ENCODE measurements at places on chromosomes 7 and 10.

DNA sequence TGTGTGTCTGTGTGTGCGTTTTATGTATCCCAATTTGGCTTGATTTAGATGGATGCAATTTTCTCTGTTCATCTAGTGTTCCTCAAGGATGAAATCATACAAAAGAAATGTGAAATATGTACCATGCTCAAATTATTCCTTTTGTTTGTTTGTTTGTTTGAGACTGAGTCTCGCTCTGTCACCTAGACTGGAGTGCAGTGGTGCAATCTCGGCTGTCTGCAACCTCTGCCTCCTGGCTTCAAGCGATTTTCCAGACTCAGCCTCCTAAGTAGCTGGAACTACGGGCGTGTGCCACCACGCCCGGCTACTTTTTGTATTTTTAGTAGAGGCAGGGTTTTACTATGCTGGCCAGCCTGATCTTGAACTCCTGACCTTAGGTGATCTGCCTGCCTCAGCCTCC, 11.3 kb upstream of the SHTN1 start:
- no peak for DNase-seq

GRCh38 chr7:725223-726005, 1.1 kb upstream of the DNAAF5 start:
- no peak for DNase-seq

- DNase-seq: no peak
Measured at GRCh38 chr7:81883801-81884393, 114.0 kb upstream of the HGF start.

DNA sequence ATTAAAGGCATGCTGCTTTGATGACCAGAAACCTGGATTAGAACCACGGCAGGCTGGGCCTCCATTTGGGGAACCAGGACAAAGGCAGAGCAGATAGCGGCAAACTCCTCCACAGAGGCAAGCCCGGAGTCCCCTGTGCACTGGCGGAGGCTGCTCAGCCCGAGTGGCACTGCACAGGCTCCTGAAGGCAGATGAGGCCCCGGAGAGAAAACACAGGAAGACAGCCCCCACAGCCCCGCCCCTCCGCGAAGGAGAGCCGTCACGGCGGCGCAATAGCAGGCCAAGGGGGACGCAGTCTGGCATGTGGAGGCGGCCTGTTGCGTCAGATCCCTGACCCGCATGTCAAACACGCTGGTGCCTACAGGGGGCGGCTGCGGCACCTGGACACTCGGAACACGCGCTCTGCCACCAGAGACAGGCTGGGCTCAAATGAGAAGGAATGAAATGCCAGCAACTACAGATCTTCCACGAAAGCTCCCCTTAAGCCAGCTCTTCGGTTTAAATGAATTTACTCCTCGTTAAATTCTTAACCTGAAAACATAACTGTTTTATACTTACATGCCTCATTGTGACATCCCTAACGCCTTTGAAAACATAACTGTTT, 128.5 kb downstream of the MAD1L1 start:
- peak; percentile 47 for DNase-seq

DNA sequence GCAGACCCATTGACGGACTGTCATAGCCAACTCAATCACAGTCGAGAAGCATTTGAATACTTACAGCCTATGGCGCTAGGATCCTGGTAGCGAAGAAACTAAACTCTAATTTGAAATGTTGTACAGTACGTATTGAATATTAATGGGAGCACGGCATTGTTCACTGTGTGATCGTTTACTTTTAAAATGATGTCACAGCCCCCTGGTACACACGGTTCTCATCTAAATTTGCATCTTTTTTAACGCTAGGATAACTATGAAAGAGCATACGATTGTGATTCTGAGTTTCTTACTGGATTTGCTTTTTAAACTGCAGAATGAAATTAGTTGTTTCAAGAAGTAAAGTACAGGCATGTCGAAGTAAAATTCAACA, 895 bp upstream of the NAPEPLD start:
- no peak for DNase-seq

DNA sequence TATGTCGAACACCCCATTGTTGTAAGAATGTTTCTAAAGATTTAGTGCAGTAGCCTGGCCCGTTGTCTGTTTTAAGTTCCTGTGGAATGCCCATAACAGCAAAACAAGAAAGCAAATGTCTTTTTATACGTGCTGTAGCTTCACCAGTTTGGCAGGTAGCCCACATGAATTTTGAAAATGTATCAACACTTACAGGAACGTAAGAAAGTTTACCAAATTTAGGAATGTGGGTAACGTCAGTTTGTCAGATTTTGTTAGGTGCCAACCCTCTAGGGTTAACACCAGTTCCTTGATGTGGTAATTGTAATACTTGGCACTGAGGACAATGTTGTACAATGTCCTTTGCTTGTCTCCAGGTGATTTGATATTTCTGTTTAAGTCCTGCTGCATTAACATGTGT, 3.2 kb upstream of the GIMAP4 start:
- DNase-seq: no peak

DNA sequence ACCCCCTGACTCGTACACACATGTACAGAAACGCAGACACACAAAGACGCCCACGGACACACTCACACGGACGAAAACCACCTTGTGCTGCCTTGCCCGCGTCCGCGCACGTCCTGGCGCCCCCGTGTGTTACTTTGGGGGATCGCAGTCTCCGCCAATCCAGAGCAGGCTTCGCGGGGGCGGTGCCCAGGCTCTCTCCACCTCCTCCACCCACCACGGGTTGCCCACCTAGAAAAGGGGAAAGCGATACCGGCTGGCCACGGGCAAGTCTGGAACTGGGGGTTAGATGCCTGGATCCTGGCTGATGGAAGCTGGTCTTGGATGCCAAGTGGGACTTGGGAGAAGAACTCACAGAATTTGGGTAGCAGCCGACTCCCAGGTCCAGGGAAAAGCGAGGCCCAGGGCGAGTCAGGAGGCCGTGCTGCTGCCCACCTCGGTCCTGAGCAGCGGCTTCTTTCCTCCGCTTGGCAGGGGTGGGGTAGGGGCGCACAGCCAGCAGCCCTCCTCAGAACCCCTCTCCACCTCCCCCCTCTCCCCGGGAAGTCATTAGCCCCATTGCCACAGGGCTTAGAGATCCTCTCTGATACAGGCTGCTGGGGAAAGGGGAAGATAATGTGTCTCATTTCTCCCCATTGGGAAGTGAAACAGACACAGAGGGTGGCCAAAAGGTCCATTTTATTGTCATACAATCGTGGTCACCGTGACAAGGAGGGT, 4.6 kb upstream of the VGF start:
- DNase-seq: peak; percentile 74

GRCh38 chr10:97399843-97400545, 1.1 kb downstream of the RRP12 start:
- DNase-seq: no peak

GRCh38 chr10:131758062-131758938, 142.5 kb upstream of the PPP2R2D start:
- no peak for DNase-seq

GRCh38 chr10:30027057-30028005, 32.1 kb downstream of the JCAD start:
- peak; percentile 63 for DNase-seq

GRCh38 chr7:148872188-148872587, 11.9 kb downstream of the EZH2 start:
- no peak for DNase-seq

- no peak for DNase-seq
Measured at GRCh38 chr10:73819081-73819480, 7.7 kb upstream of the NDST2 start.

- no peak for DNase-seq
Measured at GRCh38 chr10:46091080-46091827, 45.2 kb upstream of the MSMB start.

- no peak for DNase-seq
Measured at GRCh38 chr7:140635816-140636215, 4.8 kb downstream of the DENND2A start.

DNA sequence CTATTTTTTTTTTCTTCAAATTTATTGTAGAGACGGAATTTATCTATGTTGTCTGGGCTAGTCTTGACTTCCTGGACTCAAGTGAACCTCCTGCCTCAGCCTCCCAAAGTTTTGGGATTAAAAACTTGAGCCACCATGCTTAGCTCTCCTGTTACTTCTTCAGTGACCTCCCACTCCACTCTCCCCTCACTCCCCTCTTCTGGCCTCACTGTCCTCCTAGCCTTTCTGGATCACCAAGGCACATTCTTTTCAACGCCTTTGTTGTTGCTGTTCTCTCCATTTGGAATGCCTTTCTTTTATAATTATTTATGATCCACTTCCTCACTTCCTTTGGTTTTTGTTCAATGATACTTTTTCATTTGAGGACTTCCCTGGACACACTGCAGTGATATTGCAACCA, 17.9 kb downstream of the PTPRZ1 start:
- no peak for DNase-seq

- no peak for DNase-seq
Measured at GRCh38 chr10:76278811-76279460, 847.5 kb downstream of the LRMDA start.

GRCh38 chr10:26509307-26509706, 71.2 kb downstream of the APBB1IP start:
- DNase-seq: no peak

DNA sequence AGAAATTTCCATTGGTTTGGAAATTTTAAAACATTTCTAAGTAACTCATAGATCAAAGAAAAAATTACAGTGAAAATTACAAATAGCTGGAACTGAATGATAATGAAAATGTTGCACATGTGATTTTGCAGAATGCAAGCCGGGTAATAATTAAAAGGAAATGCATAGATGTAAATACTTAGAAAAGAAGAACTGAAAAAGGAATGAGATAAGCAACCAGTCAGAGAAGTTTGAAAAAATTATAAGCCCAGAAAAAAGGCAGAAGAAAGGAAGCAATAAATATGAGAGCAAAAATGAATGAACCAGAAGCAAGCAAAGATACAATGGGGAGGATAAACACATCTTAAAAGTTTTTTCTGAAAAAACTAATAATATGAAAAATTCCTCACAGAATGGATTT, 3.2 kb upstream of the TMEM273 start:
- no peak for DNase-seq
